ENCODE measurements at places on chromosomes 3 and 15.

- H3K27me3 ChIP-seq, result no peaks in the 10 kb centered on the region
- H3K27ac ChIP-seq, result peak overlapping the region; percentile 90
- H3K4me1 ChIP-seq, result peaks cover 19% of the 10 kb centered on the region
Observed at GRCh38 chr15:75023872-75024636, 664 bp downstream of the PPCDC start.

- peak; percentile 46 for DNase-seq
- H3K27ac ChIP-seq, result peak overlapping the region; percentile 99
- peak overlapping the region; percentile 98 for H3K4me3 ChIP-seq
- peaks cover 25% of the 10 kb centered on the region for H3K36me3 ChIP-seq
- peaks cover 16% of the 10 kb centered on the region for H3K4me1 ChIP-seq
- no peaks in the 10 kb centered on the region for H3K27me3 ChIP-seq
Observed at GRCh38 chr3:197791892-197792647, 1.0 kb downstream of the LRCH3 start.

- no peak overlapping the region for H3K27ac ChIP-seq
- DNase-seq, result no peak
- H3K4me1 ChIP-seq, result peaks cover 5% of the 10 kb centered on the region
- H3K27me3 ChIP-seq, result no peaks in the 10 kb centered on the region
Observed at GRCh38 chr3:153313302-153313965, 151.4 kb downstream of the RAP2B start.

DNA sequence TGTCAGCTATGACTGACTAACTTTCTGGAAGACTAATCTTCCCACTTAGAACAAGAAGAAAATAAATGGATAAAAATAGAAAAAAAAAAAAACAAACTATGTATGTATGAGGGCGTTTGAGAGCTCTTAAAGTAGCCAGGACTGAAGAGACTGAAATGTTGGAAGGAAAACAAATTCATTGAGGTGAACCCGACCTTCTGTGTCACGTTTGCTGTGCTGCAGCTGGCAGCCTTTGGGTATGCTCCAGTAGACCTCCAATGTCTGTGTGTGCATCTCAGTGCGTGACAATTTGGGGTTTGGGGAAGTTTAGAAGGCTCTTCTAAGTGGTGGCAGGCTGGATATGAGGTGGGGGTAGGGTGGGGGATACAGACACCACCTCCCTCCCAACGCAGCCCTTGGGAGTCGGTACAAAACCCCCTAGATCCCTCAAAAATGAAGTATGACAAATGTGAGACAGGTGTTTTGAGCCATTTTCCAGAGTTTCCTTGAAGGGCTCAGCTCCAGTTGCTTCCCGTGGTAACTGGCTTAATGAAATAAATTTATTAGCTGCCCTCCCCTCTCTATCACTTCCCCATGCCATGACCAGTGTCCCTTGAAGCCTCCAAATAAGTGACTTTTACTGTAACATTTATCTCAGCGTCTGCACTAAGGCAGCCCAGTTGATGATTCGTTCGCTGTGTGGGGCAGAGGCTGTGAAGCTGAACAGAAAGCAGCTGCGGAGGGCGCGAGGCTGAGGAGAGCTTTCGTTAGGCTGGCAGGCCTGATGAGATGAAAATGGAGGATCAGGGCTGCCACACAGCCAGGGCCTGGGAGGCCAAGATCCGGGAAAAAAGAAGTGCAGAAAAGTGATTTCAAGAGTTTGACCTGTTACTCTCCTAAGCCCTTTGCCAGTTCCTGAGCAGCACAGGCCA is 34.9 kb upstream of the GABRB3 start:
- no peaks in the 10 kb centered on the region for H3K27me3 ChIP-seq
- no peaks in the 10 kb centered on the region for H3K36me3 ChIP-seq
- H3K4me1 ChIP-seq, result no peaks in the 10 kb centered on the region
- DNase-seq, result no peak

DNA sequence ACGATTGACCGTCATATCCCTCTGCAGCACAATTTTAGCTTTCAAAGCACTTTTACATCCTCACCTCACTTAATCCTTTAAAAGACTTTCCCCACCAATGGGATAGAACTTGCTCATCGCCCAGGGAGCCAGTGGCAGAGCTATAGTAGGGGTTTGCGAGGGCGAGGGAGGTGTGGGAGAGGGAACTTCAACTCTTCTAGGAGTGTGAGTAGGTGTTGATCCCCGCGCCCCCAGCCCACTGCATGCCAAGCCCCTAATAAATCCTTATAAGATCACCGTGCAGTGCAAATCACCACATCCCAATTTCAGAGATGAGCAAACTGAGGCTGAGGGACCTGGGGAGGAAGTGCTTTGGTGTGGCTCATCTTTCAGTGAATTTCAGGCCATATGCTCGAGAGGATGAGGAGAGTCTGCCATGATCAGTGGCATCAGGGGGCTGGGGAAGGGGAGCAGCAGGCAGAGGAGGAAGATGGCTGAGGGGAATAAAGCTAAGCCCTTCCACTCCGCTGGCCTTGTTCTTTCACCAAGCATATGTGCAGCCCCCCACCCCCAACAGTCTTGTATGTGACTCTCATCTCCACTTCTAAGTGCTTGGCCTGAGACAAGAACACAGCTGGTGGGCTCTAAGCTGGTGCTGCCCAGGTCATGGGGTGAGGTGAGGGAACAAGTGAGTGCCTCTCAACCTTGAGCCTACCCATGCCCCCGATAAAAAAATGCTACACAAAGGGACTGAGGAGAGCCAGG is 5.1 kb downstream of the INSYN1 start:
- DNase-seq, result no peak
- H3K27ac ChIP-seq, result no peak overlapping the region
- H3K27me3 ChIP-seq, result peaks cover 58% of the 10 kb centered on the region

DNA sequence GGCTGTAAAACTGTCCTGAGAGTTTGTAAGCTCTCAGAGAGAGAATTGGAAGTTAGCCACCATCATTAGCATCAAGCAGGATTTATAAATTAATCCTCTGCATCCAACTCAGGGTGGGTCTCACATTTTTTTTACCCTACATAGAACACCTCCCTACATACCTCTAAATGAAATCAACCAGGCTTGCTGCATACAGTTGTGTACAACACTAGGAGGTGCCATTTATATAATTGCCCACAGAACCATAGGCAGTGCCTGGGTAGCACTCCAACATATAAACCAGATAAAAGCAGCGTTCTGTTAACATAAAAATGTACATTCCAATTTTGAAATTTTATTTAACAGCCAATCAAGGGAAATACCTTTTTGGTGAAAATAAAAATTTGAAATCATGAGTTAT is 48.2 kb upstream of the SELENOK start:
- peaks cover 63% of the 10 kb centered on the region for H3K27me3 ChIP-seq
- no peak overlapping the region for H3K4me3 ChIP-seq
- no peaks in the 10 kb centered on the region for H3K4me1 ChIP-seq
- H3K36me3 ChIP-seq, result no peaks in the 10 kb centered on the region
- DNase-seq, result no peak

- no peak overlapping the region for H3K4me3 ChIP-seq
- H3K27ac ChIP-seq, result no peak overlapping the region
- no peaks in the 10 kb centered on the region for H3K4me1 ChIP-seq
- H3K36me3 ChIP-seq, result no peaks in the 10 kb centered on the region
- DNase-seq, result no peak
Observed at GRCh38 chr15:89980896-89981295, 20.2 kb upstream of the ZNF710 start.

- no peak overlapping the region for H3K27ac ChIP-seq
- no peaks in the 10 kb centered on the region for H3K36me3 ChIP-seq
- H3K27me3 ChIP-seq, result peaks cover 32% of the 10 kb centered on the region
- H3K4me1 ChIP-seq, result no peaks in the 10 kb centered on the region
Observed at GRCh38 chr15:38216763-38217162, 35.9 kb upstream of the SPRED1 start.

GRCh38 chr15:50355619-50355905 is 564 bp upstream of the GABPB1 start:
- DNase-seq, result no peak
- H3K27me3 ChIP-seq, result no peaks in the 10 kb centered on the region
- peak overlapping the region; percentile 91 for H3K4me3 ChIP-seq

- H3K4me3 ChIP-seq, result no peak overlapping the region
- H3K36me3 ChIP-seq, result peaks cover 11% of the 10 kb centered on the region
- H3K27me3 ChIP-seq, result peaks cover 80% of the 10 kb centered on the region
- no peak overlapping the region for H3K27ac ChIP-seq
Observed at GRCh38 chr15:37106490-37107001, 6.2 kb upstream of the MEIS2 start.

DNA sequence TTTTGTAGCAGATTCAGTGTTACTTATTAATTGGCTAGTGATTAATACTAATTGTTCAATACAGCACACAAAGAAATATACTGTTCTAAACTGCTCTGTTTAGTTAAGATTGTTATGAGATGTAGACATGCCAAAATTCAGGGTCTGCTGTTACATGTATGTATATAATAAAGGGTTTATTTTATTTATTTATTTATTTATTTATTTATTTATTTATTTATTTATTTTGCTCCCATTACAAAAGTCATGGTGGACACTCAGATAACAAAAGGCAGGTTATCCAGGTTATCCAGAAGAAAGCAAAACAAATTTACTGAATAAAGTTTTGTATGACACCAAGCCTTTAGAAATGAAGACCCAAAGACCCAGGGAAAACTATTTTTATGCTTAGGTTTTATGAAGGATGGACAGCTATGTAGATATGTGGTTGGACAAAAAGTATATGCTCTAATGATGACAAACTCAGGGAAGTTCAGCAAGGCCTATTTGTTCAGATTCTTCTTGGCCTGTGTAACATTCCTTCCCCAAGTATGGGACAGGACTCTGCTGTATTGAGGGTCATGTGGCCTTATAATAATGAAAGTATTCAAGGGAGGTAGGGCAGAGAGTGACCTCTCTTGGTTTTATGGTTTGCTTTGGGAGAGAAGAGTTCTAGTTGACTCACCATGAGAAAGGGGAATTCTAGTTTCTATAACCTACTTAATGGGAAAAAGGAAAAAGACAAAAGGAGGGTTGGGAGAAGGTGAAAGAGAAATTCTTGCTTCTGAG is 1056.8 kb downstream of the ROBO2 start:
- H3K4me3 ChIP-seq, result no peak overlapping the region
- peaks cover 4% of the 10 kb centered on the region for H3K36me3 ChIP-seq
- no peaks in the 10 kb centered on the region for H3K4me1 ChIP-seq
- no peak for DNase-seq
- H3K27me3 ChIP-seq, result no peaks in the 10 kb centered on the region
- no peak overlapping the region for H3K27ac ChIP-seq

DNA sequence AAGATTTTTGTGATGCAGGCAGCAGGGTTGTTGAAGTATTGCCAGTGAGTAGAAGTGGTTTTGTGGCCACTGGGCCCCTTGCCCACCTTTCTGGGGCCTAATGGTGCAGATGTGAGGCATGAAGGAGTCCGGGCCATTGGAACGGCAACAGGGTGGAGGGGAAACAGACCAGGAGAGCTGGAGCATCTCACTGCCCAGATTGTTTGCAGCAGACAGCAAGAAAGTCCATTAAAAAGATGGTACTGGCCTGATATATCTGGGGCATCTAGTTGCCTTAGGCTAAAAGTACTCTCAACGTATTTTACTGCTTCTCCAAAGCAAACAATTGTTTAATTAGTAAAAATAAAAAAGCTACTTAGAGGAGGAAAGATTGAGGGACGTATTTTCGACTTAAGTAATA is 298.4 kb downstream of the SATB1 start:
- H3K27ac ChIP-seq, result no peak overlapping the region
- H3K36me3 ChIP-seq, result no peaks in the 10 kb centered on the region
- no peak overlapping the region for H3K4me3 ChIP-seq
- peaks cover 8% of the 10 kb centered on the region for H3K27me3 ChIP-seq

DNA sequence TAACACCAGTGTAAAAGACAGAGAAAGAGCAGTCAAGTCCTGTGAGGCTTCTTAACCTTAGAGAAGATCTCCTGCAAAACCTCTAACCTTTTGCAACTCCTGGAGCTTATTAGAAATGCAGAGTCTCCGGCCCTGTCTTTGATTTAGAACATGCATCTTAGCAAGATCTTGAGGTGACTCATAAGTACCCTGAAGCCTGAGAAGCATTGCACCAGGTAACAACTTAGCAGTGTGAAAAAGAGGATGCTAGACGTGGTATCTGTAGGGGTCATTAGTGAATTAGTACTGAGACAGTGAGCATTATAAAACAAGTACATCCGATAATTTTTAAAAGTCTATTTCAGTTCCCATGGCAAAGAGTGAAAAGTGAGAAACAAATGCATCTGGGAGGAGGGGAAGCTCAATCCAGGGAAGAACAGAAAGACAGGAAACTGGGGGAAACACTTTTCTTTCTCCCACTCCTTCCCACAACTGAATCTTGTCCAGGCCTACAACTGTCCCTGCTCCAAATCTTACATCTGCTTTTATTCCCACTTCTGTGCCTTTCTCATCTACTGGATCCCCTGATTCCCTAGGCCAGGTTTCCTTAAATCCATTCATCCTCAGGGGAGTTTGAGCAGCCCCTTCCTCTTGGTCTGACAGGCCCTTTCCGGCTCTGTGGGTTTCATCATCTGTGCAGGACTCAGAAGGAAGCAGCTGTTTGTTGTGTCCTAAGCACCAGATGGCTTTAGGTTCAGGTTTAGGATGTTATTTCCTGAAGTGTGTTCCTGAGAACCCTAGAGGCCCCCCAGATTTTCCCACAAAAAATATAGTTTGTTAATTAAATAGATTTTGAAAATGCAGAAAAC is 128.1 kb upstream of the IL12A start:
- peaks cover 30% of the 10 kb centered on the region for H3K27me3 ChIP-seq
- H3K36me3 ChIP-seq, result no peaks in the 10 kb centered on the region
- H3K4me1 ChIP-seq, result no peaks in the 10 kb centered on the region
- no peak overlapping the region for H3K4me3 ChIP-seq
- no peak for DNase-seq

GRCh38 chr3:33758864-33759263 is 39.6 kb upstream of the PDCD6IP start:
- no peak overlapping the region for H3K4me3 ChIP-seq
- no peaks in the 10 kb centered on the region for H3K36me3 ChIP-seq
- peaks cover 32% of the 10 kb centered on the region for H3K27me3 ChIP-seq
- no peak for DNase-seq
- H3K4me1 ChIP-seq, result no peaks in the 10 kb centered on the region

DNA sequence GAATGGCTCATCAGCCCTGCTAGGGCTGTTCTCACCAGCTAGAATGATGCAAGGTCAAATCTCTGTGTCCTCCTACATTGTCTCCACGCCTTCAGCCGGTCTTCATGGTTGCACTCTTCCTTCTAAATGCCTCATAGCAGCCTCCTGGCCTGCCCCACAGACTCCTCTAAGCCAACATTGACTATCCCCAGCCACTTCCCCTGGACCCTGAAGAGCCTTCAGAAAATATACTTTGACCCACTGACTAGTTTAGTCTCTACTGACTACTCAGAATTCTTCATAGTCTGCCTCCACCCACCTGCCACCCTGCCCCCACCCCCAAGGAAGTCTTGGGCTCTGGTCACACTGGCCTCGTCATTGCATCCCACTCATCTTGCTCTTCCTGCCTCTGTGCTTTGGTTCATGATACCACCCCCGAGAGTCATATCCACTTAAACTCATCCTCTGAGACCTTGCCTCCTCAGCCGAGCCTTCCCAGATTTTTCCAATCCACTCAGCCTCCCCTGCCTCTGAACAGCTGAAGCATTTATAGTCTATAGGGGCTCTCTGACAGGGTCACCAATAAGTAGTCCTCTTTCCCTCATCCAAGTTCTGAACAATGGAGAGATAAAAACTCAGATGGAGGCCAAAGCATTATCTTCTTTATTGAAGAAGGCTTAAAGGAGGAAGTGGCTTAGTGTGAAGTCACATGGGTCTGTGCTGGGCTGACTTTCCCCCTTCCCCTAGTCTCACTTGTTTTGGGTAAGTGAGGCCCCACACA is 9.5 kb upstream of the DOCK3 start:
- H3K36me3 ChIP-seq, result peaks cover 3% of the 10 kb centered on the region
- no peak overlapping the region for H3K4me3 ChIP-seq
- peaks cover 7% of the 10 kb centered on the region for H3K4me1 ChIP-seq
- H3K27ac ChIP-seq, result peak overlapping the region; percentile 1
- H3K27me3 ChIP-seq, result peaks cover 20% of the 10 kb centered on the region
- DNase-seq, result no peak

Data from effector memory CD8-positive, alpha-beta T cell (primary cell).